ENCODE measurements at places on chromosomes 7 and 10.

GRCh38 chr7:63043657-63044543, 954.7 kb upstream of the ZNF722 start:
- no peak for DNase-seq

- DNase-seq = no peak
These were observed 165.3 kb downstream of the TRIL start for GRCh38 chr7:28792858-28793257.

DNA sequence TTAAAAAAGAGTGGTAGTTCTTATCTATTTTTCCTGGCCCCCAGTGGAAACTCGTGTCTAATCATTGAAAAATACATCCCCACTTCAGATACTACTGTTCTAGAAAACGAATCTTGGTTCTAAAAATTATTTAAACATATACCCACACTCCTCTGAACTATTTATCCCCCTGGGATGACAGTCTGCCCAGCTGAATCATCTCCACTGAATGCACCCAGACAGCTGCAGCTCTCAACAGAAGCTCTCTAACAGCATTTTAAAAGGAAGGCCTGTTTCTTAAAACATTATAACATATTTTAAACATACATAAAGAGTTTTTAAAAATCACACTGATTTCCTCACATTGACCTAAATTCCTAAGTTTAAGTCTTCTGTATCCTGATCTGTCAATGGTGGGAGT, 544.6 kb upstream of the PHF14 start:
- no peak for DNase-seq

GRCh38 chr10:86423739-86424138, 57.1 kb upstream of the GRID1 start:
- DNase-seq = no peak

- peak; percentile 33 for DNase-seq
These were observed 395.9 kb downstream of the GRM8 start for GRCh38 chr7:126856691-126857291.

DNA sequence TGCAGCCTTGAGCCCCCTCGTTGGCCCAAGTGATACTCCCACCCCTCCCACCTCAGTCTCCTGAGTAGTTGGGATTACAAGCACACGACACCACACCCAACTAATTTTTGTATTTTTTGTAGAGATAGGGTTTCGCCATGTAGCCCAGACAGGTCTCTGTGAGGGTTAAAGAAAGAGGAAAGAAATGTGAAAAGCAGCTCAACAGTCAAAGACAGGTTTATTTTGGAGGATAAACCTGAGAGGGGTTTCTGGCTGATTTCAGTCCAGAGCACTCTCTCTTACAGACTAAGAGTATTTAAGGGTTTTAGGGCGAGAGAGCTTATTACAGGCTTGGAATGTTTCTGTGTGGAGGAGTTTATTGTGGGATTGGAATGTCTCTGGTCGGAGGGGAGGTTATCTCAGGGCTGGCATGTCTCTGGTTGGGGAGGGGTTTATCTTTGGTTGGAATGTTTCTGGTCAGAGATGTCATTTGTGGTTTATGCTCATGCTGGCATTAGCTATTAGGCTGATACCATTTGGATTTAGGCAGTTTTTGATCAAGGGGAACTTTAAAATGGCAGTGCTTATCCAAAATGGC, 26.1 kb upstream of the SNX10 start:
- DNase-seq = no peak
